Right atrium auricular region (tissue), 2 donors: ENCODE measurements at places on chromosomes 1 and 21. TPM values are rescaled to one million over a fixed set of nuclear protein-coding genes. Genes with fewer than 3 reads are reported as not detected.

- no peak for DNase-seq
These were observed 12.4 kb downstream of the KRTAP22-2 start for GRCh38 chr21:30577766-30578165.

GRCh38 chr1:240492832-240493440, 119.0 kb downstream of the GREM2 start:
- DNase-seq: no peak

- DNase-seq: no peak
These were observed 3.6 kb downstream of the KRTCAP2 start for GRCh38 chr1:155169541-155169940.

DNA sequence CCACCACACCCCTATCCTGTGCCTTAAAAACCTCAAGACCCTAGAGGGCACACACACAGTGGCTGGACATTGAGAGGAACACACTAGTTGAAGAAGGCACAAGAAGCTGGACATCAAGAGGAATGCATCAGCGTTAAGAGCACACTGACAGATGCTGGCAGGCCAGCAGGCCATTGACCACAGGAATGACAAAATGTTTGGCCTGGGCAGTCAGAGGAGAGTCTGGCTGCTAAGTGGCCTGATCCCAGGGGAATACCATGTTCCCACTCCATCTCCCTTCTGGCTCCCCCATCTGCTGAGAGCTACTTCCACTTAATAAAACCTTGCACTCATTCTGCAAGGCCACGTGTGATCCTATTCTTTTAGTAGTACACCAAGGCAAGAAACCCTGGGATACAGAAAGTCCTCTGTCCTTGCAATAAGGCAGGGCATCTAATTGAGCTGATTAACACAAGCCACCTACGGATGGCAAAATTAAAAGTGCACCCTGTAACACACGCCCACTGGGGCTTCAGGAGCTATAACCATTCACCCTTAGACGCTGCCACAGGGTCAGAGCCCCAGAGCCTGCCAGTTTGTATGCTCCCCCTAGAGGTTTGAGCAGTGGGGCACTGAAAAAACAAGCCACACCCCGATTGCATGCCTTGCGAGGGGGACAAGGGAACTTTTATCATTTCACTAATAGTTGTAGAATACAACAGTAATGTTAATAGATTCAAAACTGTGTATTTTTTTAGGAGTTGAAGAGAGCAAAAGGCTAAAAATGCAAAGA, 1216.1 kb upstream of the NCAM2 start:
- DNase-seq: no peak

DNA sequence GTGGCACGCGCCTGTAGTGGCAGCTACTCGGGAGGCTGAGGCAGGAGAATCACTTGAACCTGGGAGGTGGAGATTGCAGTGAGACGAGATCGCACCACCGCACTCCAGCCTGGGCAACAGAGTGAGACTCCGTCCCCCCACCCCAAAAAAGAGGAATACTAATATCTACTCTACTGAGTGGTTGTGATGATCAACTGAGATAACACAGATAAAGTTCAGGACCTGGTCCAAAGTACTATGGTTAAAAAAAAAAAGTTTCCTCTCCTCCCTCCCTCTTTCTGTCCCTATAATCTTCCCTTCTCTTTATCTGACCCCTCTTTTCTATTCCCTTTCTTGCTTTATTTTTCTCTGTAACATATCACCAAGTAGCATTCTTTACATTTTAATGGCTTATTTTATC, 4.0 kb upstream of the RORC start:
- DNase-seq: no peak

DNA sequence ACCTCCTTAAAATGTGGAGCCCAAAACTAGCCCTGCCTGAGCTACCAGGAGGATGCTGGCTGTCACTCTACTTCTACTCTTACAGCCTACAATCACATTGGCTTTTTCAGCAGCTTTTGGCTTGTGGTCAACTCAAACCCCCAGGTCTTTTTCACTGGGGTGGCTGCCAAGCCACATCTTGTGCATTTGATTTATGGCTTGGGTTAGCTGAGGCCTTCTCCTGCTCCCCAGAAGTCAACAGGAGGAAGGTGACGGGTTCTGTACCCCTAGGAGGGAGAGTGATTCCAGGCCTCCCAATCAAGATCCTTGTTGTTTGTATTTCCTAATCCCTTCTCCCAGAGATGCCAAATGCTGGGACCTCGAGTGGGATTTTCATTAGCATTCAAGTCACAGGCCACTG, 124.3 kb downstream of the LACTBL1 start:
- no peak for DNase-seq

GRCh38 chr1:218553197-218553596, 208.1 kb downstream of the TGFB2 start:
- no peak for DNase-seq

GRCh38 chr1:201309416-201309815, 26.1 kb downstream of the PKP1 start:
- DNase-seq: peak; percentile 63

GRCh38 chr1:15618077-15618654, 908 bp downstream of the DDI2 start:
- DNase-seq: no peak

GRCh38 chr1:236060286-236060685, 4.6 kb downstream of the NID1 start:
- no peak for DNase-seq

- no peak for DNase-seq
These were observed at the start of gene PTGER3 for GRCh38 chr1:71047635-71048607. PTGER3 (minus strand) TSS chr1:71047816; CDS start chr1:71047577, 239 bp downstream.

- DNase-seq: no peak
These were observed 395.4 kb upstream of the LRRC7 start for GRCh38 chr1:69172003-69173000.

DNA sequence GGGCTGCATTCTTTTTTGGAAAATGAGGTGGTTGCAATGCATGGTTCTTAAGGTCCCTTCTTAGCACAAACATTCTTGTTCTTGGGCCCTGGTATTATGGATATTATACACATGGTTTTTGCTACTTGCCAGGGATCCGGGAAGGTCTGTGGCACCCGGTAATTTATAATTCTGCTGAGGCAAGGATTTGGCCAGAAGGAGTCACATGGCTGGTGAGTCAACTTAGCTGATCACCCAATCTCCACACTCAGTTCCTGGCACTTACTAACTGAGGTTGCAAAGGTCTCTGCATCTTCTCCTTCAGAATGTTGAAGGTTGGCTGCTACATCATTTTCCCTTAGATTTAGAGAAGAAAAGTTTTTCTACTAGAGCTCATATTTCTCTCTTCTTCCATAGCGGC, 112.5 kb downstream of the ROR1 start:
- DNase-seq: no peak

DNA sequence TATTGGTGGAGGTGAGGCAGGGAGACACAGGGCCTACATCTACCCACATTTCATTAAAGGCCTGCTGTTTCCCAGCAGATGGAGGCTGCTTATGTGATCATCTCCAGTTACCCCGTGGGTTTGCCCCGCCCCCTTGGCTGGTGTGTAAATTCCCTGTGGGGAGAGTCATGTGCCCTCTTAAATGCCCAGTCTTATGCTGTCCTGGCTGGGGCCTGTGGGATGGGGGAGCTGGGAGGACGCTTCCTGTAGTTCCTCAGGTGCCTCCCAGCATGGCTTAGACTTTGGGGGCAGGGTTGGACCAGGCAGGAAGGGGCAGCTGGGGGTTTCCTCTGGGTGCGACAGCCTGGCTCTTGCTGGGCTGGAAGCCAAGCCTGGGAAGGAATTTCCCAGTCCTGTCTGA, 15.5 kb upstream of the CITED4 start:
- DNase-seq: peak; percentile 66

GRCh38 chr1:213686983-213687382, 300.8 kb upstream of the PROX1 start:
- no peak for DNase-seq

GRCh38 chr21:28436286-28436932, 556.3 kb downstream of the LTN1 start:
- DNase-seq: no peak

- no peak for DNase-seq
These were observed 81.1 kb upstream of the ATP1B1 start for GRCh38 chr1:169025412-169025811.

DNA sequence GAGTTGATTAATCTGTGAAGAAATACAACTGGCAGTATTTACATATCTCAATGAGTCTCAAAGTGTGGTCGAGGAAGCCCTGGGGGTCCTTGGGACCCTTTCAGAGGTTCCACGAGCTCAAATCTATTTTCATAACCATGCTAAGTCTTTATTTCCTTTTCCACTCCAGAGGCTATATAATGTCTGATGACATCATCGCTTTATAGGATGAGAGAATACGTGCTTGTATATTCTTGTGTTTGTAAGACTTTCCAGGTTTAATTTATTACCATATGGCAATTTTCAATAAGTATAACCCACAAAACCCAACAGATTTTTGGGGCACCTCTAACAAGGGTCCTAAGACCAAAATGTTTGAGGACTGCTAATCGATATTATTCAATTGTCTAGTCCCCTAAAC, 1.4 kb upstream of the SLC19A2 start:
- DNase-seq: no peak

DNA sequence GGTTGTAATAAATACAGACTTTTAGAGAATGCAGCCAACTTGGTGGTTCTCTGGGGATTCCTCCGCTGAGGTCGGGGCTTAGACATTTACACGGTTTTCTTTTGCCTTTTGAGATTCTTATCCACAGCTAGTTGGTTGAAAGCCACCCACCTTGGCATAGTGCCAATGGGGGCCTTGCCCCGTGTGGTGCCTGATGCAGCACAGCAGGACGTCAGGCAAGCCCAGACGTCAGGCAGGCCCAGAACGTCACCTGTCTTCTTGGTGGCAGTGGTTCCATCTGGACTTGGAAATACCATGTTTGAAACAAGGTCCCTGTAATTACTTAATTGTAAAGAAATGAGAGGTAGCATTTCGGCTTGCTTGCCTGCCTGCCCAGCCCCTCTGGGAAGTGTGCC, 78.5 kb downstream of the GALNT2 start:
- no peak for DNase-seq

GRCh38 chr1:205972491-205973168, 29.4 kb upstream of the SLC26A9 start:
- no peak for DNase-seq

GRCh38 chr1:178168536-178168935, 74.6 kb downstream of the RASAL2 start:
- no peak for DNase-seq

GRCh38 chr1:179128520-179128919, 46.6 kb downstream of the TOR3A start:
- no peak for DNase-seq

DNA sequence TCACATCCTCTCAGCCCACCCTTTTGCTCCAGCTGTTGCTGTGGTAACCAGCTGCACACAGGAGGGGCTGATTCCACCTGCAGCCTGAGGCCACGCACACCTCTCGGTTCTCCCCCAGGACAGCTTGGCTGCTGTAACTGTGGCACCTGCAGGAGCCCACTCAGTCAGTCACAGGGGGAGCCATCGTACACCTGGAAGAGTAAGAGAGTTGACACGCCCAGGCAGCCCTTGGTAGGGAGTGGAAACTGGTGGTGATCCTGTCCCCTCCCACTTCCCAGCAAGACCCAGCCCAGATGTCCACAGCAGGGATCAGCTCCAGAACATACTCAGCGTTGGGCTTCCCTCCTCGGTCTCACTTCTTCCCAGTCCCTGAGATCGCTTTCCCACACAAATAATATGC, 32.2 kb upstream of the BACE2 start:
- no peak for DNase-seq

DNA sequence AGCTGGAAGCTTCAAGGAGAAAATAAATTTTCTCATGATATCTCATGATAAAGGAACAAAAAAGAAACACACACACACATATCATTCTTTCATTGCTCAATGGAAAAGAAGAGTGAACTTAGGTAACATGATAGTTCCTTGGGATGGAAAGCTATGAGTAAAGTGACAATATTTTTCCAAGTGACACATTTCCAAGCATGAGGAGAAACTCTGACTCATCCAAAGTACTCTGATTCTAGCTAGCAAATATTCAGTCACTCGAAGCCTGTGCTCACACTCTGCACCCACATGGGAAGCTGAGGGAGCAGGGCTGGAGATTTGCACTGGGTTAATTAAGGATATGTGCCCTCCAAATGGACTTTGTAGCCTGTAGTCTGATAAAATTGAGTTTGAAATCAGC, 222.4 kb downstream of the LRRC40 start:
- no peak for DNase-seq

- no peak for DNase-seq
These were observed 1304.9 kb upstream of the ADGRL2 start for GRCh38 chr1:80495806-80496205.

TNFRSF4 gene
- 0.59 TPM for total RNA-seq

MEX3A gene
- total RNA-seq: 0.15 TPM

ALX3 gene
- not detected for total RNA-seq

S100A12 gene
- 5.7 TPM for total RNA-seq

CD164L2 gene
- total RNA-seq: not detected

CFHR4 gene
- total RNA-seq: not detected

FLG gene
- total RNA-seq: not detected

RHEX gene
- total RNA-seq: not detected
